GOT3 (cell line): ENCODE measurements at places on chromosomes 1 and 21.

DNA sequence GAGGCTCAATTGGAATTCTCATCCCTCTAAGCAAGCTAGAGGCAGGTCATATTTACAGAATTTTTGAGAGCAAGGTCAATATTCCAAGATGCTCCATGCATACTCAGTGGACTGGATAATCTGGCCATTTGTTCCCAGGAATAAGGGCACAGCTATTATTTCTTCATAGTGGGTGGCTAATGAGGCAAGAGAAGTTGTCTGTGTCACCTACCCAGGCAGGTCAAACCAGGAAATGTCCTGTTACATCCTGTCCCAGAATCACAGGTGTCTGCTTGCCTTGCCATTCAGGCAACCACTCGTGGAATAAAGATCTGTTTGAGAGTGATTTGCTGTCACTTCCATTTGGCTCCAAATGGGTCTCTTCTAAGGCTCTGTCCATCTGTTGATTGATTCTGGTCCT is 85.2 kb upstream of the ZP4 start:
- DNase-seq = no peak

- DNase-seq = peak; percentile 59
Observed at GRCh38 chr1:228393268-228393701, 13.3 kb downstream of the TRIM11 start.

DNA sequence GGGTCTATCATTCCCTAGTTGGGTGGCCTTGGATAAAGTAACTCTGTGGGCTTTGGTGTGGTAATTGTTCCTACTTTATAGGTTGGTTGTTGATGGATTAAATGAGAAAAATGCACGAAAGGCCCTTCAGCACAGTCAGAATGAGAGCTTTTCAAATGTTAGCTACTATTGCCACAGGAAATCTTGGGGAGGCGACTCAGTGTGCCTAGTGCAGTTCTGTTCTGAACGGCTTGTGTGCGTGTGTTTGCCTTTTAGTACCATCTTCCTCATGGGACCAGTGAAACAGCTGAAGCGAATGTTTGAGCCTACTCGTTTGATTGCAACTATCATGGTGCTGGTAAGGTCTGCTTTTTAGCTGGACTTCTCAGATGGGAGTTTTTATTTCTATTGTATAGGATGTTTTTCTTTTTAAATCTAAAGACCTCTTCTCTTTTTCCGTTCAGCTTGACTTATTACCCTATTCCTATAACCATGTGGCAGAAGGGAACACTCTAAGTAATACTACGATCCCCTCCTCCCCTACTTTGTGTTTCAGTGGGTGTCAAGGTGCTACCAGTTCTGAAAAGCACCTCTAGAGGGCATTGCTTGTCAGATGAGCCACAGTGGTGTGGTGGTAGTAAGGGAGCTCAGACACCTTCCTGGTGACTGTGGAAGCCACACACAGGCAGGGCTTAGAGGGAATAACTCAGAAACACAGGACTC is 9.2 kb downstream of the SFT2D2 start:
- DNase-seq = no peak

DNA sequence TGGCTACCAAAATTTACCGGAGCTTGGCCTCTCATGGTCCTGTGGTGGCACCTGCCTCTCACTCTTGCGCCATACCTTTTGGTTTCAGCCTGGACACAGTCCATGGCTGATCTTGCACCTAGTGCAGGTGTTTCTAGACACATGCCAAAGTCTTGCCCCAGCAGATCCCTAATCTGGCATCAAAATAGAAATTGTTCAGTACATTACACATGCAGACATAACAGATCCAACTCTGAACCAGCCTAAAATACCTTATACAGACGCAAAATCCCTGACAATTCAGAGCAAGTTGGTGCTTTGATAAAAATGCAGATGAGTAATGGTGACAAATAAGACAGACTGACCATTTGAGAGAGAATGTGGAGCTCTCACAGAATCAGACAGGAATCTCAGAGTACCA is 44.1 kb downstream of the NGF start:
- DNase-seq = no peak

GRCh38 chr21:45322231-45322959 is 34.7 kb upstream of the POFUT2 start:
- no peak for DNase-seq

DNA sequence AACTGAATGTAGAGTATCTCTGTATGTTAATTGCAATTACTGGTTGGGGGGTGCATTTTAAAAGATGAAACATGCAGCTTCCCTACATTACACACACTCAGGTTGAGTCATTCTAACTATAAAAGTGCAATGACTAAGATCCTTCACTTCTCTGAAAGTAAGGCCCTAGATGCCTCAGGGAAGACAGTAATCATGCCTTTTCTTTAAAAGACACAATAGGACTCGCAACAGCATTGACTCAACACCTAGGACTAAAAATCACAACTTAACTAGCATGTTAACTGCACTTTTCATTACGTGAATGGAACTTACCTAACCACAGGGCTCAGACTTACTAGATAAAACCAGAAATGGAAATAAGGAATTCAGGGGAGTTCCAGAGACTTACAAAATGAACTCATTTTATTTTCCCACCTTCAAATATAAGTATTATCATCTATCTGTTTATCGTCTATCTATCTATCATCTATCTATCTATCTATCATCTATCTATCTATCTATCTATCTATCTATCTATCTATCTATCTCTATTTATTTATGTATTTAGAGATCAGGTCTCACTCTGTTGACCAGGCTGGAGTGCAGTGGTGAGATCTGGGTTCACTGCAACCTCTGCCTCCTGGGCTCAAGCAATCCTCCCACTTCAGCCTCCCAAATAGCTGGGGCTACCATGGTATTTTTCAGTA is 47.8 kb downstream of the CHML start:
- DNase-seq = no peak

DNA sequence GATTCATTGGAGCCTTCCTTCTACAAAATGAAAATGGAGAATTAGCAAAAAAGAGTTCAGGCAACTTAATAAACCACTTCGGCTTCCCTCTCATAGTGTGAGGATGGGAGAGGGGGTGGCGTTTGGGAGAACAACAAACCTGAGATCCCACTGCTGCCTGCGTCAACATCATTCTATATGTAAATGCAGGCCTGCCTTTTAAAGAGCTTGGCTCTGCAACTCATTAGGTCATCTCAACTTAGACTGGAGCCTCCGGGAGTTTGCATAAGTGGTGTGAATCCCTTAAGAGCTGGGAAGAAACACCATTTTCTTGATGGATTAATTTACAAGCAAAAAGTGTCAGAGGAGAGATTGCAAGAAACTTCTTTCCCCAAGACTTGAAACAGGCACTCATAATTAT is 127.6 kb upstream of the DAB1 start:
- DNase-seq = no peak

- no peak for DNase-seq
Observed at GRCh38 chr1:181120924-181121323, 32.4 kb downstream of the IER5 start.

DNA sequence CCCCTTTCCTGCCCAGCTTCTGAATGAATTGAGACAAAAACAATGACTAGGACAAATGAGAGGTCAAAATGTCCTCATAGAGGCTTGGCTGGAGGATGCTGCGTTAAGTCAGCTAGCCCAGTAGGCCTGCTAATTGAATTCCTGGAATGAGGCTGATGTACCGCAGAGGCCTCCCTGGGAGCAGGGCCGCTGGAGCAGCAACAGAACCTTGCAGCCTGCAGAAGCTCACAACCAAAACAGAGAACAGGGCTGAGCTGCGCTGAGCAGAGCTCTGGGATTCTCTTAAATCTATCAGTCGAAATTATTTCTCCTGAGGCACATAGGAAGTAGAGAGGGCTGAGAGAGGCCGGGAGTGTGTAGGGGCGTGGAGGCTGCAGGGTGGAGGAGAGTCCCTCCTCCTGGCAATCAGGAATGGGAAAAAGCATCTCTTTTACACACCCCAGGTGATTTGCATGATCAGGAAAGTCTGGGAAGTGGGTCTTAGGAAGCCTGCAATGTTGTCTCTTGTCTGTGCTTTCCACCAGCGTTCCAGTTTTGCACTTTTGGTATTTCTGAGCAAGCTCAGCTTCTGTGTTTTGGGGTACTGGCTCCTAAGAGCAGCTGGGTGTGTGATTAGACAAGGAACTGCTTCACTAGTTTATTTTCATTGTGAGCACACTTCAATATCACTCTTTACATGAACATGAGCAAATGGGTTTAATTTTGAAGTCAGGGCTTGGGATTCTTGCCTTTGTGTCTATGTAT is 66.5 kb downstream of the RYR2 start:
- DNase-seq = no peak

DNA sequence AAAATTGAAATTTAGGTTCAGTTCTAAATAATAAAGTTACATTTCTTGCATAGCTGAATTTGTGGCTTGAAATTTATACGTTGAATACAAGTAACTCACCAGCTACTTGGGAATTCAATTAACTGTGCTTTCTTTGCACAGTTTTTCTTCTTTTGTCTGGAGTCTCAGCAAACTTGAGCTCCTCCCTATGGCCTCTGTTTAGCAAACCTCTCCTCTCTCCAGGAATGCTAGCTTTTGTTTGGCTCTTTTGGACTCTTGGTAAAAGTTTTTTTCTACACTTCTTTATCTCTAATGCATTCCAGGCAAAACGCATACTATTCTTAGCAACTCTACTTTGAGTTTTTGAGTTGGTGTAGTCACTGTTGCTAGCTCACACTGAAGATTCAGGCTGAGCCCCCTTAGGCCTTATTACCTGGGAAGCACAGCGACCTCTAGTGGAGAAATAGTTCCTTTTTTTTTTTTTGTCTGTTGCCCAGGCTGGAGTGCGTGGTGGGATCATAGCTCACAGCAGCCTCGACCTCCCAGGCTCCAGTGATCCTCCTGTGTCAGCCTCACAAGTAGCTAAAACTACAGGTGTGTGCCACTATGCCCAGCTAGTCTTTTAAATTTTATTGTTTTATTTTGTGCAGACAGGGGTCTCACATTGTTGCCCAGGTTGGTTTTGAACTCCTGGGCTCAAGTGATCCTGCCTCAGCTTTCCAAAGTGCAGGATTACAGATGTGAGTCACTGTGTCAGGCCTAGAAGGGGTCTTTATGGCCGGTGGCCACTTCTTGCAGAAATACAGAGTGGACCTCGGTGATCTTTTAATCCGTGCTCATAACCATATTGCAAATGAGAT is 61.7 kb downstream of the CASQ2 start:
- DNase-seq = no peak

- DNase-seq = no peak
Observed at GRCh38 chr1:110672001-110672752, 2.6 kb downstream of the KCNA3 start.

- DNase-seq = no peak
Observed at GRCh38 chr21:26874347-26874746, 29.1 kb upstream of the ADAMTS1 start.

DNA sequence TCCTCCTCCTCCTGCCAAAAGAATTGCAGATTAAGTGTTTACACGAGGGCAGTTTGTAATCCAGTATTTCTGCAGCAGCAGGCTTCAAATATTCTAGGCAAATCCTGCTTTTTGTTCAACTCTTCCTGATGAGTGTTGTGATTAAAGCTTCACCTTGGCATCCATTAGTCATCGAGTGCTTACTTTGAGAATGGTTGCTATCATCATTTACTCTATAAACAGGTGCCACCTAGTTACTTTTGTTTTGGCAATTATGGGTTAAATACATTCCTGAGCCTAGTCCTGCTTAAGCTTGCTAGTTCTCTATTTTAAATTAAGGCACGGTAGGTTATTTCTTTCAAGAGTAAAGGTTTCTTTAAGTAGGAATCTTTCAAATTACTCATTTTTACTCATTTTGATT is 20.3 kb downstream of the PDC start:
- no peak for DNase-seq

GRCh38 chr1:232213928-232214327 is 416.0 kb downstream of the SIPA1L2 start:
- DNase-seq = no peak

GRCh38 chr1:181711820-181712219 is 228.5 kb downstream of the CACNA1E start:
- no peak for DNase-seq

DNA sequence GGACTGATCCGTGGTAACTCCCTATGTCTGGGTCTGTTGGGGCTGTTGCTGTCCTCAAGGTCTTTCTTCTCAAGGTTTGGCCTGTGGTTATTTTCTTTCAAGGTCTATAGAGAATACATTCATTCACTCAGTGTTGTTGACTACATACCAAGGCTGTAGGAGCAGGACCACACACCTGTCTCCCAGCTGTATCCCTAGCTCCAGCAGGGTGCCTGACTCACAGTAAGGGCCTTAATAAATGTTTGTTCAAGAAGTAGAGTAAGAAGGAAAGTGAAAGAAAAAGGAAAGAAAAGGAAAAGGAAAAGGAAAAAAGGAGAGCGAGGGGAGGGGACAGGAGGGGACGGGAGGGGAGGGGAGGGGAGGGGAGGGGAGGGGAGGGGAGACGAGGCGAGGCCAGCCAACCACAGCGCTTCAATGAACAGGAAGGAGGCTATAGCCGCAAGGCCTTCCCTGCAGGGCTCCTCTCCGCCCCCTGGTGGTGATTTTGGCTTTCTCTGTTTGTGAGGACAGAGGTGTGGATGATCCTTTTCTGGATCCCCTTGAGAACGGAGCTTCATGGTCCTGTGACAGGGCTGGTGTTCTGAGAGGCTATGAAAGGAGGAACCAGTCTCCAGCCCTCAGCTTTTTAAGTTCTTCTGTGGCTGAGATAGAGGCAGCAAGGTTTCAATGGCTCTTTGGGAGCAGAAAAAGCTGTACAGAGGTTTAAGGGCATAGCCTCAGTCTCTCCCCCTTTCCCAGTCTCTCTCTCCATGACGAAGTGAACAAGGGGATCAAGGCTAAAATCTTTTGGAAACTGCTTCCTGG is 30.6 kb upstream of the LCE5A start:
- DNase-seq = no peak

DNA sequence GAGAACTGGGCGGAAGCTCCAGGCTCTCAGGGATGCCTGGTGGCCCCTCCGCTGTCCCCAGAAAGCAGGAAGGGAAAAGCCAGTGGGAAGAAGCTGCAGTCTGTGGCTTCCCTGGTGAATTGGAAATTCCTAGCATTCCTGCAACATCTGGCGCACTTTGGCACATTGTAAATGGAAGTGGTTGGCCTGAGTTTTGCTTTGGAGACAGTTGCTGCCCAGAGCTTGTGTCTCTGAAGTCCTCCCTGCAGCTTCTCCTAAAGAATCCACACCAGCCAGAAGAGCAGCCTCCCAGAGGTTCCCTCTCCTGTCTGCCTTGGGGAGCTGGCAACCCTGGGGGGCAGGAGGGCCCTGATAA is 48.2 kb downstream of the ARHGEF10L start:
- no peak for DNase-seq

GRCh38 chr1:233480198-233480597 is 133.7 kb upstream of the KCNK1 start:
- DNase-seq = no peak

GRCh38 chr1:47759936-47760629 is 237.1 kb downstream of the TRABD2B start:
- no peak for DNase-seq

- DNase-seq = no peak
Observed at GRCh38 chr1:20052386-20052785, 17.6 kb upstream of the PLA2G5 start.

GRCh38 chr1:181131255-181131941 is 42.9 kb downstream of the IER5 start:
- DNase-seq = no peak

DNA sequence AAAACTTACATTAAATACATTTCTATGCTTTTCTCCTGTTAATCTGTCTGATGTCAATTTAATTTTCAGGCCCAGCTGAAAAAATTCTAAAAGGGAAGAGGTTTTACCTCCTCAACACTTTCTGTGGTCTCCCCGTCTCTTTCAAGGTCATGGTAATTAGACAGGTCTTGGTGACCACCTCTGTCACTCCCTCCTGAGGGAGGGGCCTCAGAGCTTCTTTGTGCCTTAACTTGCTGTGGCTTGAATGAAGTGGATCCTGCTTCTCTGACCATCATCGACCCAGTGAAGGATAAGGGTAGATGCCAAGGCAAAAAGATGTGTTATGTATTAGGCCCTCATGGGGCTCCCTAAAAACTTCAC is 40.8 kb upstream of the OSBPL9 start:
- no peak for DNase-seq

- no peak for DNase-seq
Observed at GRCh38 chr1:36134505-36135329, 9.7 kb upstream of the COL8A2 start.
